Pancreas (tissue), 10 donors: ENCODE measurements at places on chromosomes 5 and 9.

DNA sequence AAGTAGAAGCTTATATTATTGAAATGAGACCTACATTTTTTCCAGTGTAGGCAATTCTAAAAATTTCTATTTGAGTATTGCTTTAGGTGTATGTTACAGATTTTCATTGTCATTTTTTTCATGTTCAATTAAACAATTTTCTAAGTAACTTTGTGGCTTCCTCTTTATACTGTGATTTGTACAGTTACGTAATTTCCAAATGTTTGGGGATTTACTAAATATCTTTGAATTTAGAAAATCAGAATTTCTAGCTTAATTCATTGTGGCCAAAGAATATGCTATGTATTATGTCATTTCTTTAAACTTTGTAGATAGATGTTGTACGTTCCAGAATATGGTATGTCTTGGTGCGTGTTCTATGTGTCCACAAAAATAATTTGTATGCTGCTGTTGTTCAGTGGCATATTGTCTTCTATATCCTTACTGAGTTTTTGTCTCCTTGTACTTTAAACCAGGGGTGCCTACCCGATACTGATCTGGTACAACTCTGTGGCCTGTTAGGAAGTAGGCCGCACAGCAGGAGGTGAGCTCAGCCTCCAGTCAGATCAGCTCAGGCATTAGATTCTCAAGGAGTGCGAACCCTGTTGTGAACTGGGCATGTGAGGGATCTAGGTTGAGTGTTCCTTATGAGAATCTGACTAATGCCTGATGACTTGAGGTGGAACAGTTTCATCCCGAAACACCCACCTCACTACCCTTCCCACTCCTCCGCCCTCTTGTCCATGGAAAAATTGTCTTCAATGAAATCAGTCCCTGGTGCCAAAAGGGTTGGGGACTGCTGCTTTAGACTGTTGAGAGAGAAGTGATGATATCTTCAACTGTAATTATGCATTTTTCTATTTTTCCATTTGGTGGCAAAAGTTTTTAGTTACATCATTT, 63.5 kb downstream of the UBE2R2 start:
- DNase-seq = no peak

DNA sequence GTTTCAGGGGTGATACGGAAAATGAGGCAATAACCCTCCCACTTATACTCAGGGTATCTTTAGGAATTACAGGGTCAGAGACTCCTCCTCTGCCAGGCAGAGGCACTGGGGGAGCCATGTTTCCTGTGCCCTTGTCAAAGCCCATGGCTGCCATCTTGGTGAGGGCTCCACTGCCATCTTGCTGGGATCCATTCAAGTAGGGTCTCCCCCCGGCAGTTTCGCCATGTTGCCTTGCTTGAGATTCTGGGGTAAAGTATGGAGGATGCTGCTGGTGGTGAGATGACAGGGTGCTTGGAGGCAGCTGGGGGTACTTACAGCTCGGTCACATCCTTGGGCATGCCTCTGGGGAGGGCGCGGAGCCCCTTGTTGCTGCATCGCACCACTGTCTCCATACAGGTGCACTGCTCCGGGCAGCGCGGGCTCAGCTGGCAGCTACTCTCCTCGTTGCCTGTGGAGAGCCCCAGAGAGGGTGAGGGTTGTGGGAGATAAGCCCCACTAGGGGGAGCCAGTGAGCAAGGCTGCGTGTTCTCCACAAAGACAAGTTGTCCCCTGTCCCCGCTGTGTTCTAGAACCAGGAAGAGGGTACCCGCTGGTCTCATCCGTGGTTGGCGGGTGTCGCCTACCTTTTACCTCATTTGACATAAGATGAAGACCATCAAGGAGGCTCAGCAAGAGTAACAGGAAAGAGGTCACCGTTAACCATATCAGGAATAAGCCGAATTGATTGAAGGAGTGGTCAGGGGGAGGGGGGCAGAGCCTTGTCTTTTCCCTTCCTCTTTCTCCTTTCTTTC, 169.0 kb upstream of the PANK3 start:
- DNase-seq = no peak

GRCh38 chr5:82640916-82641315, 362.8 kb upstream of the RPS23 start:
- DNase-seq = no peak

- no peak for DNase-seq
These were observed 39.9 kb downstream of the MOCS2 start for GRCh38 chr5:53069626-53070025.

DNA sequence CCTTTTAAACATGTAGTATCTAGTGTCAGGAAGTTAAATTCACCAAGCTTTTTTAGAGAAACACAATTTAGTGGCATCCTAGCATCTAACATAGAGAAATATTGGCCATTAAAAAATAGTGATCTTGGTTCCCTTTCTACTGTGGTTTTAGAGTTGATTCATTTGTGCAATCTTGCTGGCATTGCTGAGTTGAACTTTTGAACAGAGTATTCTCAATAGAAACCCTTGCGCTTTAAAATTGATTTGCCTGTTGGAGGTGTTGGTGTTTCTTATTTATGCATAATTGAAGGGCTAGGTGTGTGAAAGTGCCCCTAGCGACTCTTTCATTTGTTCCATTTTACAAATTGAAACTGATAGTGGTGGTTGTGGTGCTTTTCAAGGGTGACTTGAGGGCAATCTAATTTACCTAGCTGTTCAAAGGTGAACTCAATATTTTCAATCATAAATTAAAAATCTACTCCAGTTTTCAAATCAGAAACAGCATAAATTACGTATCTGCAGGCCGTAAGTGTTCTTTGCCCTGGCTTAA, 73.0 kb upstream of the MPDZ start:
- DNase-seq = no peak

GRCh38 chr9:125106285-125106893, 36.9 kb downstream of the SCAI start:
- DNase-seq = no peak

DNA sequence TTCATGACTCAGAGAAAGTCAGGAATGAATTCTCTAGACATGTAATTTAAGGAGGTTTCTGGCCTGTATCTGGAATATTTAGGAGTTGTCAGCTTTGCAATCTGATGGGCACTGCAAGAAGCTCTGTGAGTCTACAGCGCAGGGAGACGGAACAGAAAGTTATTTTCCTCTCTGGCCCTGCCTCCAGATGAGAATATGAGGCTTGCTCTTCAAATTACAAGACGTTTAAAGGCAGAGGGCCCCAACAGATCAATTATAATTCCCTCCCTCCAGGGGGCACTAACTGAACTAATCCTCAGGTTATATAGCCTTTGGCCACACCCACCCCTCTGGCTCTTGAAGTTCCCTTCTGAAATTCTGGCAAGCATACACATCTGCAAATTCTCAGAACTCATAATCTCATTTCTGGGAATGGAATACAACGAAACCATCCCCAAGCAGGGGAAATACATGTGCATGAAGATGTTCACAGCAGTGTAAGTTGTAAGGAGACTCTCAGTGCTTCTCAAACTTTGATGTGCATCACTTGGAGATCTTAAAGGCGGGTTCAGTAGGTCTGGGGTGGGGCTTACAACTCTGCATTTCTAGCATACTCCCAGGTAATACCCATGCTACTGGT, 307.6 kb downstream of the CWC27 start:
- DNase-seq = peak; percentile 25

DNA sequence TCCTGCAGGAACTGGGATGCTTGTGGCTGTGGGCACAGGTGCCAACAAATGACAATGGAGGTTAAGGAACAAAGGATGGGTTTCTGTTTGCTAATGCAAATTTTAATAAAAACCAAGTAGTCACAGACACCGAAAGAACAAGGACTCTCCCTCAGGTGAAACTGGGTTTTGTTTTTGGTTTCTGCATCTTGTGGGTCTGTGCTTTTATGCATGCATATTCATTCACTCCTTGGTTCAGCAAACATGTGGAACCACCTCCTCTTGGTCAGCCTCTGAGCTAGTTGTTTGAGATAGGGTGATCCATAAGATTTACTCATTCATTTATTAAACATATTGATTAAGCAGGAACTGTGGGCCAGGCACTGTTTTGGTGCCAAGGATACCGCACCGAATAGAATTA, 381.9 kb downstream of the CDK5RAP2 start:
- DNase-seq = no peak

GRCh38 chr9:13942201-13942600, 371.7 kb downstream of the NFIB start:
- no peak for DNase-seq

DNA sequence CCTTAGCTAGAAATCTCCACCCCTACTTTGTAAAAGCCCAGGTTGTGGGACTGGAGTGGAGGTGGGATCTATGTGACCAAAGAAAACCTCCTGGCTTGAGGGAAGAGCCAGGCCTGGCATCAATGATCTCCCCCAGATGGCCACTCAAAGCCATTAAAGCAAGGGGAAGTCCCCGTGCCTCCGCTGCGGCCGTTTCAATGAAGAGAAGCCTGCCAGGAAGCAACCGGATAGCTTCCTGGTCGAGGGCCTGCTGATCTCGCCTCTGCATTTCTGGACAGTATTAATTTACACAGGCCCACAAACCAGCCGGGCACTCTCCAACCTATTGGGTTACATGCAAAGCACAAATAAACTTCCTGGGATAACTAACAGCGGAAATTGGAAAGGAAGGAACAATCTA, 160.5 kb upstream of the MSX2 start:
- DNase-seq = no peak

DNA sequence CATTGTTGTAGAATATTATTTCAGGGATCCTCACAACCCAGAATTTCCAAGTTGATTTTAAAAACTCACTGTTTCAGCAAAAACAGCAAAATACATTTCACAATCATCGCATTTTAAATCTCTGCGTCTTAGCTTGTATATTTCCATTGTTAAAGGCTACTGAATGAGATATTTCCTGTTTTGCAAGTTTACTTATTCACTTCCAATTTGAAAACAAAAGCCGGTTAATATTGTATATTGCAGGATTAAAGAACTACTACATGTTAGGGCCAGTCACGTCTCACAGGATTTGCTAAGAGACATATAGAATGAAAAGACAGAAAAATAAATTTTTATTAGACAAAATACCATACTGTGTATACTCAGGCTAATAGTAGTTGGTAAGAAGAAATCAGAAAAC, 395.9 kb upstream of the CDH9 start:
- DNase-seq = no peak

GRCh38 chr5:67378256-67378655, 181.7 kb upstream of the CD180 start:
- DNase-seq = no peak

DNA sequence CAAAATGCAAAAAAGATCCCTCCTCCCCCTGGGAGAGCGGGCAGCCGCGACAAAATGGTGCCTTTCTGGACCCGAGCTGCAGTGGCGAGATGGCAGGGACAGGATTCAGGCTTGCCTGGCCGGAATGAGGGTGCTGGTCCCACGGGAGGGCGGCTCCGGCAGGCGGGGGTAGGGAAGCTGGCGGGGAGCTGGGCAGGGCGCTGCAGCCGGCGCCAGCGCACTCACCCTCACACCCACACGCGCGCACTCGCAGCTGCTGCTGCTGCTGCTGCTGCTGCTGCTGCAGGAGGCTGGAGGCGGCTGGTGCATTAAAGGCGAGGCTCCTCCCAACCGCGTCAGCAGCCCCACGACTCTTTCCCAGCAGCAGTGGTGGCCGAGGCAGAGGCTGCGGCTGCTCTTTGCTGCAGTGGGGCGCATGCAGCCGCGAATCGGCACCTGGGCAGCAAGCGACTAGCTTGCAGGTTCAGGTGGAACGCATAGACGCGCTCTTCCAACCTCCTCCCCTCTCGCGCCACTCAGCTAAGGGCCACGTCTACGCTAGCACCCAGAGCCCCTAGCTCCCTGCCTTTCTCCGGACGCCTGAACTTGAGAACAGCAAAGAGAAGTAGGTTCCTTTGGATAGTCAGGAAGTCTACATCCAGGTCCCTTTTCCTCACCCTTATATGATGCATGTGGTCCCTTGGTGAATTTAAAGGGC, at the start of gene PPP2R2B:
TSS of gene PPP2R2B (minus strand) at position 282 of the 697 bp plus-strand sequence.
- peak; percentile 77 for DNase-seq

- no peak for DNase-seq
These were observed 23.4 kb upstream of the GLRA1 start for GRCh38 chr5:151947931-151948608.

DNA sequence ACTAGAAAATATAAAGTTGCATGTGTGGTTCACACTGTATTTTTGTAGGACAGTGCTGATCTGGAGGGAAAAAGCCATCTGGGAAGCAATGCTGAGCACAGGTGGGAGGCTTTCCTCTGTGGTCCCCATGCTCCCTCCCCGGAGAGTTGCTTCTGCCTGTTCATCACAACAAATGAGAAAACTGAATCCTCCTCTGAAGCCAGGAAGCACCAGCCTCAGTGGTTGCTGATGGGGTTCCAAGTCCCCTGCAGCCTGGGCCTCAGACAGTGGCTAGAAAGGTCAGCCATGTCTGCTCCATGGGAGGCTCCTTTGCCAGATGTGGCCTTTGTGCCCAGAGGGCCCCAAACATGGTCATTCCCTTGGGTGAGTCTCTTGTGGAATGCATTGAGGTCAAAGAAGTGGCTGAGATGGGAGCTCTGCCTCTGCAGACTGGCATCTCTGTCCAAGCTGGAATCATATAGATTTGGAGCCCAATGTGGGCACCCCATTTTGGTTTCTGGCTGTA, 77.6 kb downstream of the C5orf15 start:
- no peak for DNase-seq

DNA sequence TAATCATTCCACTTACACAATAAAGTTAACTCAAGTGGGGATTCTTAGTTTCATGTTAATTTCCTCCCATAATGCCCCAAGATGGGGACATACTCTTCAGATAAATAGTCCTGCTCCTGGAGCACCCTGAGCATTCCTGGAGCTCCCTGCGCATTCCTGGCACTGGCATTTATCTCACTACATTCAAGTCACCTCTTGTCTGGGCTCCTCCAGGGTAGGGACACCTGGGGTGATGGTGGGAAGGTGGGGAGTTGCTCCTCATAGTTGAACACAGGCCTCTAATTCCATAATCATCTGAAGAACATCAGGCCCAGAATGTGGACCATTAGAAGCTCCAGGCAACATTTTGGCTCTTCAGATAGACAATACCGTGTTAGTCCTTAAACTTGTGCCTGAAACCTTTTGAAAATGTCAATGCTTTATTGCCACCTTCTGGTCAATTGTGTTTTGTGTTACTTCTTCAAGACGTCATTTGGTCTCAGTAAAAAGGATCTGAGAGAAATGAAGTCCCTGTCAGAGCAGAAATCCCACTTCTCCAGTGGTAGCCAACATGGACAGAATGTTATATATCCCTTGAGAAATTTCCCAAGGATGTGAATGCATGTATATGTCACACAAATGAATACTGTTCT, 14.2 kb upstream of the AGGF1 start:
- no peak for DNase-seq

- DNase-seq = no peak
These were observed 387.3 kb upstream of the ARRDC3 start for GRCh38 chr5:91770400-91770799.

DNA sequence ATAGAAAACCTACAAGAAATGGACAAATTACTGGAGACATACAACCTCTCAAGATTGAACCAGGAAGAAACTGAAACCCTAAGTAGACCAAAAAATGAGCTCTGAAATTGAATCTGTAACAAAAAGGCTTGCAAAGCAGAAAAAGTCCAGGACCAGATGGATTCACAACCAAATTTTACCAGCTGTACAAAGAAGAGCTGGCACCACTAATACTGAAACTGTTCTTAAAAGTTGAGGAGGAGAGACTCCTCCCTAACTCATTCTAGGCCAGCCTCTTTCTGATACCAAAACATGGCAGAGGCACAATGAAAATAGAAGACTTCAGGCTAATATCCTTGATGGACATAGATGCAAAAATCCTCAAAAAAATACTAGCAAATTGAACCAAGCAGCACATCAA, 542.3 kb downstream of the CYLC2 start:
- no peak for DNase-seq

- DNase-seq = no peak
These were observed 30.0 kb downstream of the ZNF366 start for GRCh38 chr5:72477176-72477575.
